ENCODE measurements at places on chromosomes 6 and 20. TPM values are rescaled to one million over a fixed set of nuclear protein-coding genes. Genes with fewer than 3 reads are reported as not detected.

Gene AKAP12
- 0.34 TPM for total RNA-seq

Gene HUS1B
- 2.6 TPM for total RNA-seq

Gene TSBP1
- not detected for total RNA-seq

Gene ZNF334
- 1.3 TPM for total RNA-seq
